ENCODE measurements at places on chromosomes 1 and 21. TPM values are rescaled to one million over a fixed set of nuclear protein-coding genes. Genes with fewer than 3 reads are reported as not detected.
A peak's percentile ranks its signal among the peaks of the same experiment; 100 is the strongest.

GRCh38 chr1:47951026-47951425 lies 46.2 kb downstream of the TRABD2B start:
- DNase-seq, result no peak
- no peaks in the 10 kb centered on the region for H3K27me3 ChIP-seq
- no peak overlapping the region for H3K4me3 ChIP-seq
- no peak overlapping the region for H3K27ac ChIP-seq
- no peaks in the 10 kb centered on the region for H3K36me3 ChIP-seq

Gene CNIH3
- polyA plus RNA-seq, result 0.71 TPM

- H3K4me3 ChIP-seq, result no peak overlapping the region
- H3K27ac ChIP-seq, result no peak overlapping the region
- peaks cover 11% of the 10 kb centered on the region for H3K4me1 ChIP-seq
- H3K27me3 ChIP-seq, result no peaks in the 10 kb centered on the region
- peaks cover 23% of the 10 kb centered on the region for H3K36me3 ChIP-seq
Observed at GRCh38 chr1:228104526-228105269, 1.6 kb upstream of the C1orf35 start.

DNA sequence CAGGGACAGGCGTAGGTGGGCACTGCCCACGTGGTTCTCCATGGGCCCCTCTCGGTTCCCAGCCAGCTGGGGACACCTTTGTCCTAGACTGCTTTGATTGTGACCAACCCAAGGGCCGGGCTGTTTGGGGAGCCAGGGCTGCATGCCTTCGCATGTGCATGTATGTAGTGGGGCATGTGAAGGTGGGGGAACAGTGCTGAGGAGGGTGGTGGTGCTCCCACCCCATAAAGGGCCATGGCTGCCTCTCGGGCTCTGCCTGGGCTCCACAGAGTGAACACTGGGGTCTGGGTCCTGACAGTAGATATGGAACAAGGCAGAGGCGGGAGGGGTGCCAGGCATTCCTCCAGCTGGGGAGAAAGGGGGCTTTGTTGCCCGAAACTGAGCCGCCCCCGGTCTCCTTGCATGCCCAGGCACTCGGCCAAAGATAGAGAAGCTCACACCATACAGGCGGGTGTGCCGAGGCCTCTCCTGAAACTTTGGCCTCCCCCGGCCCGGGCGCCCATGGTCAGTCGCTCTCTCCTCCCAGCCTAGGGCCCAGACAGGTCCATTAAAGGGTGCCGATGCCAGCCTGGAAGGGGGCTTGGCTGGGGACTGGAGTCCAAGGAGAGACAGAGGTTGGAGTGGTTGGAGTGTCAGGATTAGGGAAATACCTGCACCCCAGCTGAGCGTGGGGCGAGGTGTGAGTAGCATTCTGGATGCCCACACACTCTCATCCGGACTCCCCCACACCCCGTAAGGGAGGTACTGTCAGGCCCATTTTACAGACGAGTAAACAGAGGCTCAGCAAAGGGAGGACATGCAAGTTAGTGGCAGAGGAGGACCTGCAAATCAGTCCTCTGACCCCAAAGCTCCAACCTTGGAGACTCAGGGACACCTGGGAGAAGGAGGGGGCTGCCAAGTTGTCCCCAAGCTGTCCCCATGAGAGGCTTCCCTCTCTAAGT lies 41.1 kb downstream of the EPHA2 start:
- H3K27ac ChIP-seq, result no peak overlapping the region
- H3K4me1 ChIP-seq, result peaks cover 10% of the 10 kb centered on the region
- no peaks in the 10 kb centered on the region for H3K36me3 ChIP-seq
- no peak overlapping the region for H3K4me3 ChIP-seq

- H3K36me3 ChIP-seq, result peaks cover 21% of the 10 kb centered on the region
- H3K27ac ChIP-seq, result no peak overlapping the region
- H3K27me3 ChIP-seq, result no peaks in the 10 kb centered on the region
- peaks cover 46% of the 10 kb centered on the region for H3K4me1 ChIP-seq
- peak overlapping the region; percentile 86 for H3K4me3 ChIP-seq
Observed at GRCh38 chr1:156497743-156498431, 2.7 kb downstream of the MEF2D start.

GRCh38 chr1:32309960-32310359 lies 18.1 kb downstream of the HDAC1 start:
- no peak for DNase-seq
- no peak overlapping the region for H3K27ac ChIP-seq
- no peaks in the 10 kb centered on the region for H3K27me3 ChIP-seq
- H3K4me3 ChIP-seq, result no peak overlapping the region
- H3K36me3 ChIP-seq, result peaks cover 7% of the 10 kb centered on the region

Gene PUM1
- 86.4 TPM for polyA plus RNA-seq

DNA sequence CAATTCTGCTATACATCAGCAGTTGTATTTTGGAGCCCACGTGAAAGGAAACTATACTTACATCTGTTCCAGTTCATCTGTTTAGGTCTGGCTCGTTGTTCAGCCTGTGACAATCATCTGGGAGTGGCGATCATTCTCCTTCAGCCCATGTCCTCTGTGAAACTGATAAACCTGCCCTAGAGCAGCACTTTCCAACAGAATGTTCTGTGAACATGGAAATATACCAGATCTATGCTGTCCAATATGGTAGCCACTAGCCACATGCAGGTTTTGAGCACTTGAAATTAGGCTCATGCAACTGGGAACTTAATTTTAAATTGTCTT lies 24.5 kb upstream of the COQ8A start:
- H3K4me3 ChIP-seq, result no peak overlapping the region
- no peaks in the 10 kb centered on the region for H3K4me1 ChIP-seq
- no peaks in the 10 kb centered on the region for H3K27me3 ChIP-seq
- DNase-seq, result no peak
- H3K27ac ChIP-seq, result no peak overlapping the region

- H3K4me3 ChIP-seq, result no peak overlapping the region
- DNase-seq, result no peak
- no peaks in the 10 kb centered on the region for H3K36me3 ChIP-seq
- no peak overlapping the region for H3K27ac ChIP-seq
Observed at GRCh38 chr21:25508364-25508763, 98.9 kb downstream of the MRPL39 start.

GRCh38 chr1:9670085-9670484 lies 18.6 kb downstream of the PIK3CD start:
- no peaks in the 10 kb centered on the region for H3K27me3 ChIP-seq
- H3K36me3 ChIP-seq, result no peaks in the 10 kb centered on the region
- no peak overlapping the region for H3K27ac ChIP-seq
- H3K4me1 ChIP-seq, result peaks cover 10% of the 10 kb centered on the region
- DNase-seq, result no peak
- H3K4me3 ChIP-seq, result no peak overlapping the region

DNA sequence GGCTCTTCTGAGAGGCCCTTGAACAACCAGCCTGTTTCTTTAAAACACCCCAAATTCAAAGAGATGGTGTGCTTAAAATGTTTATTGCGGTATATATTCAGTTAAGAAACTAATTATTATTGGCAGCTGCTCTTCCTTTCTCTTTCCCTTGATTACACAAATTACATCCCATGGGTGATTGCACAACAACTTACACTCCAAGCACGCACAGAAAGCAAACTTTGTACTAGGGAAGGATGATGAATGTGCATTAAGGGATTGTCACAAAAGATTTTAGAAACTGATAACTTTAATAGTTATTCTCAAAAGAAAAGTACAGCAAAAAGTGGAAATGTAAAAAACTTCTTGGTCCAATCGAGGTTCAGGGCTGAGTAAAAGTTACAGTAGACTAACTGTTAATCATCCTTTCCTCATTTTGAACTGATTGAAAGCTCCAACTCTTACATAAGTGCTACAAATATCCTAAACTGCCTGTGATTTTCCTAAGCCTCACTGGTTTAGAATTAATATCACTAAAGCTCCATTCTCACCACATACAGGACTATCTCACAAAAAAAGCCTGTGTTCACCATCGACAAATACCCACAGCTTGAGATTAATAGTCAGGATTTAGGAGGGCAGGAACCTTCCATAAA lies 153.4 kb downstream of the TTLL7 start:
- H3K27ac ChIP-seq, result no peak overlapping the region
- H3K36me3 ChIP-seq, result no peaks in the 10 kb centered on the region
- DNase-seq, result no peak

Gene CD2
- polyA plus RNA-seq, result not detected

GRCh38 chr21:39863111-39863510 lies 4.1 kb upstream of the PCP4 start:
- no peak overlapping the region for H3K4me3 ChIP-seq
- no peak for DNase-seq
- no peaks in the 10 kb centered on the region for H3K27me3 ChIP-seq

GRCh38 chr1:233490488-233490887 lies 123.4 kb upstream of the KCNK1 start:
- H3K27me3 ChIP-seq, result no peaks in the 10 kb centered on the region
- no peak overlapping the region for H3K4me3 ChIP-seq
- H3K36me3 ChIP-seq, result no peaks in the 10 kb centered on the region
- DNase-seq, result no peak
- H3K4me1 ChIP-seq, result peaks cover 2% of the 10 kb centered on the region

Gene ARMH1
- polyA plus RNA-seq, result 1.5 TPM

Gene CCDC181
- polyA plus RNA-seq, result not detected

Gene RXRG
- polyA plus RNA-seq, result 0.05 TPM

GRCh38 chr1:12148958-12149790 lies 17.6 kb upstream of the TNFRSF1B start:
- peaks cover 4% of the 10 kb centered on the region for H3K27me3 ChIP-seq
- H3K36me3 ChIP-seq, result no peaks in the 10 kb centered on the region
- no peak overlapping the region for H3K4me3 ChIP-seq
- DNase-seq, result no peak
- H3K4me1 ChIP-seq, result no peaks in the 10 kb centered on the region
- no peak overlapping the region for H3K27ac ChIP-seq

Gene SMIM1
- 0.79 TPM for polyA plus RNA-seq

DNA sequence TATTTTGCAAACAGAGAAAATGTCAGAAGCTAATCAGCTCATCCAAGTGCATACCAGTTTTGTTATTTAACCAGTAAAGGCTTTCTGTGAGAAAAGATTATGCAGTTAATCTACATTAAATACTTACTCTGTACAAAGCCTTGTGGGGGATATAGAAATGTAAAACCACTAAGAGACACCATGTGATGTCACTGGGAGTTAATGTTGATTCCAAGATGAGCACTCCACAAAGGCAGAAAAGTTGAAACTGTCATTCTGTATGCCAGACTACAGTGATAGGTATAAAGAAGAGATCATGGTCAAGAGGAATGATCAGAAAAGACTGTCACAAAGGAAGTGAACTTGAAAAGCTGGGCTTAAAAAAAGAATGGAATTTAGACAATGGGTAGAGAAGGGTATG lies 100.3 kb upstream of the SGIP1 start:
- no peak overlapping the region for H3K27ac ChIP-seq
- no peak overlapping the region for H3K4me3 ChIP-seq
- H3K27me3 ChIP-seq, result peaks cover 8% of the 10 kb centered on the region
- no peaks in the 10 kb centered on the region for H3K36me3 ChIP-seq
- peaks cover 14% of the 10 kb centered on the region for H3K4me1 ChIP-seq

DNA sequence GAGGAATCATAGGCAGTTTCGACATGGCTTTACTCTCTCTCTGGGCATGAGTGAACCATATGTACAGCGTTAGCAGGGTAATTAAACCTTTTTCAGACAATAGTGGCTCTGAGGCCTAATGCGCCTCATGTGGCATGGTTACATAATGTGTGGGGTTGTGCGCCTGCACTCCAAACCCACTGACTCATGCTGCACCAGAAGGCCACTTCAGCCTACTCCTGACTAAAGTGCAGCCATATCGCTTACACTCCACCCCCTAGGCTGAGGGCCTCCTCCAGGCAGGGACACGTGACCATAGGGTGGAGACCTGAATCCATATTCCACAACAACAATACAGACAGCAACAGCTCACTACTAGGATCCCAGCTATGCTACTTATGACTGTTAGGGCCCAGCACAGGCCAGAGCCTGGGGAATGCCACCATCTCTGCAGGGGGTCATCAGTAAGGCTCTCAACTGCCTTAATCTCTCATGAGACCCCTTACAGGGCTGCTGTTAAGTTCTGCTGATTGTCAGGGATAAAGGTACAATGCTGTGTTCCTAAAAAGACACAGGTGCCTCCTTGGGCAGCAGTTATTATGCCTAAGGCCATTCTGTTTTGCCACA lies 13.4 kb upstream of the ODF2L start:
- no peaks in the 10 kb centered on the region for H3K4me1 ChIP-seq
- H3K36me3 ChIP-seq, result no peaks in the 10 kb centered on the region
- H3K27ac ChIP-seq, result no peak overlapping the region
- no peak for DNase-seq

Gene PRMT6
- 12.0 TPM for polyA plus RNA-seq

DNA sequence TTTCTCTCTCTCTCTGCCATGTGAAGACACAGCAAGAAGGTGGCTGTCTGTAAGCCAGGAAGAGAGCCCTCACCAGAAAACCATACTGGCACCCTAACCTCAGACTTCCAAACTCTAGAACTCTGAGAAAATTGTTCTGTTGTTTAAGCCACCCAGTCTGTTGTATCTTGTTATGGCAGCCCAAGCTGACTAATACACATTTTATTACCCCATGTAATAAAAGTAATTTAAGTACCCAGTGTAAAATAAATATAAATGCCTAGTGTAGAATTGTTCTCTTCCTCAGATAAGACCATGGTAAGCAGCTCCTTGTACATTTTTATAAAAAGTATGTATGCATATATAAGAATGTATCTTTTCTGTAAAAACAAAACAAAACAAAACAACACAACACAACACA lies 119.7 kb downstream of the DTL start:
- no peaks in the 10 kb centered on the region for H3K36me3 ChIP-seq
- no peak overlapping the region for H3K4me3 ChIP-seq
- DNase-seq, result no peak
- H3K4me1 ChIP-seq, result peaks cover 5% of the 10 kb centered on the region
- no peaks in the 10 kb centered on the region for H3K27me3 ChIP-seq

Gene XKR8
- polyA plus RNA-seq, result 3.2 TPM

DNA sequence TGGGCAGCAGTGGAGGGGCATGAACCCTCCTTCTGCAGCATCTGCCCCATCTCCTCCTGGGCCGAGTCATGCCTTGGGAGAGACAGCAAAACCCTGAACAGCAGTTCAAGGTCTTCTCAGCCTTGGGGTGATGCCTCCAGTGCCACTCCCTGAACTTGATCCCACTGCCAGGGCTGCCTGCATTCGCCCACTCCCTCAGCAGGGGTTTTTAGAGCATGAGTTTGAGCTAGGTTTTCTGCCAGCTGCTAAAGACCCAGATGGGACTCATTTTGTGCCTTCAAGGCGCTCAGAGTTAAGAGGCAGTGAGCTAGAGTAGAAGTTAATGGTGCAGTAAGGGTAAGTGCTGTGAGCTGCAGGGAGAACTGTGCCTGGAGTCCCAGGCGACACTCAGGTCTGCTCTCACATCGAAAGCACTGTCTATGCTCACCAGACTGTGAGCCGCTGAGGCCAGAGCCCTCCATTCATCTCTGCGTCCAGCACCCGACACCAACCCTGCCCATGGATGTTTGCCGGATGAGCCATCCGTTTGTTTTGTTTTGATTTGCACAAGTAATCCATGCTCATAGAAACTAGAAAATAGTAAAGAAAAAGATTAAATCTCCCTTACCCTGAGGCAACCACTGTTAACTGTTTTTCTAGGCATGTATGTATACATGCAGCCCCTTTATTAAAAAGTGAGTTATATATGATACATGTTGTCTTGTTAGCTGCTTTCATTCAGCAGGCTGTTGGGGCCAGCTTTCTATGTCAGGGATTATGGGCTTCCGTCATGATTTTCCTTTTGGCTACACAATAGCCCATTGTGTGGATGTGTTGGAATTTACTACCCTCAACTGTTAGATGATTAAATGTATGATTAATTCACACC lies 67.8 kb downstream of the VPS26C start:
- H3K27me3 ChIP-seq, result no peaks in the 10 kb centered on the region
- peak overlapping the region; percentile 70 for H3K27ac ChIP-seq
- H3K4me3 ChIP-seq, result no peak overlapping the region
- no peak for DNase-seq
- H3K4me1 ChIP-seq, result peaks cover 10% of the 10 kb centered on the region
- H3K36me3 ChIP-seq, result peaks cover 27% of the 10 kb centered on the region

Data from keratinocyte (primary cell).